ENCODE measurements at places on chromosomes 11 and 22. TPM values are rescaled to one million over a fixed set of nuclear protein-coding genes. Genes with fewer than 3 reads are reported as not detected.

DRD2 gene
- total RNA-seq, result not detected

RAG2 gene
- not detected for total RNA-seq

SMTNL1 gene
- not detected for total RNA-seq

CASP4 gene
- 54.3 TPM for total RNA-seq

ARRB1 gene
- 27.8 TPM for total RNA-seq

DKK3 gene
- total RNA-seq, result 0.71 TPM

DAGLA gene
- total RNA-seq, result 0.73 TPM
